ENCODE measurements at places on chromosomes 6 and 20.

GRCh38 chr20:23601715-23602114 is 4.0 kb downstream of the CST9 start:
- no peak for DNase-seq

DNA sequence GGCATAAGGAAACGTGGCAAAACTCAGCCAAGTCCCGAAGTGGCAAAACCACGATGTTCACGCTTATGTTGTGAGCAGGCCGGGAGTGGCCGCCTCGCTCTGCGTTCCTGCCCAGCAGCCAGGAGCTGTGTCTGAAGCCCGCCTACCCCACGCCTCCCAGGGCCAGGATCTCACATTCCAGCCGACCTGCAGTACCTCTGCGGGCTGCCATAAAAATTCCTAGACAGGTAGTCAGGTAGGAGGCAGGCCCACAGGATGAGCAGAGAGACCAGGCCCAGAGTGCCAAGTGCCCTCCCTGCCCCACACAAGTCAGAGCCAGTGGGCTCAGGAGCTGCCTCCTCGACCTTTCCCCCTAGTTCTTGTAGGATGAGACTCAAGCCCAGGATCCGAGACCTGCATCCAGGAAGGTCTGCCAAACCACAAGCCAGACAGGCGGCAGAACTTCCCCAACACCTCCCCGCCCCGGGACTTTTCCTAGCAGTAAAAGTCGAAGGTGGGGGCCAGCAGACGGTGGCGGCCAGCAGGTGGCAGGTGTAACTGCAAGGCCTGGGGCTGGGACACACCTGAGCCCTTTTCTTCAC is 16.7 kb downstream of the PMEPA1 start:
- no peak for DNase-seq

DNA sequence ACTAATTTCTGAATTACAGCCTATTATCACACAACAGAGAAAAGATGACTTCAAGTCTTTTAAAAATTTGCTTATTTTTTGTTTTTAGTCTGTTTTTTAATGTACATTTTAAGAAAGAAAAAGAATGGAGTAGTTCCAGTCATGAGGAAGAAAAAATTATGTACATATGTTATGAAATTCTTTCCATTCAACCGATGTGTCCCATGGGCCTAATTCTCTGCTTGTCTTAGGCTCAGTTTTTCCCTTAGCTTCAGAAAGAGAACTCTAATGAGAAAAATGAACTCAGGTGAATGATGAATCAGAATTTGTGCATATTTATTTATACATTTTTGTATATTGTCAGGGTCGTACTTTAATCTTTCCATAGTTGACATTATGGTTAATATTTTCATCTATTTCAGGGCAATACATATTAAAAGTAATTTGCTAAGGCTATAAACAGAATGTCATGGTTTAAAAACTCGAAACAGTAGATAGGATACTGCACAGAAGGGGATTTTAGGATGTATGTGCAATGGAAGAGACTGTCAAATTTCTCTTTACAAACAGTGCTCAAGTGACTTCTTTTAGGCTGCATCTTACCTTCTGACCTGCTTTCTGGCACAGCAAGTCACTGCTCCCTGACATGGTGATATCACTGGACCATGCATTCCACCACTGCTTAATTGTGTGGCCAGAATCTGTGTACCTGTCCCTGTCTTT is 153.1 kb downstream of the EPHA7 start:
- DNase-seq = no peak

DNA sequence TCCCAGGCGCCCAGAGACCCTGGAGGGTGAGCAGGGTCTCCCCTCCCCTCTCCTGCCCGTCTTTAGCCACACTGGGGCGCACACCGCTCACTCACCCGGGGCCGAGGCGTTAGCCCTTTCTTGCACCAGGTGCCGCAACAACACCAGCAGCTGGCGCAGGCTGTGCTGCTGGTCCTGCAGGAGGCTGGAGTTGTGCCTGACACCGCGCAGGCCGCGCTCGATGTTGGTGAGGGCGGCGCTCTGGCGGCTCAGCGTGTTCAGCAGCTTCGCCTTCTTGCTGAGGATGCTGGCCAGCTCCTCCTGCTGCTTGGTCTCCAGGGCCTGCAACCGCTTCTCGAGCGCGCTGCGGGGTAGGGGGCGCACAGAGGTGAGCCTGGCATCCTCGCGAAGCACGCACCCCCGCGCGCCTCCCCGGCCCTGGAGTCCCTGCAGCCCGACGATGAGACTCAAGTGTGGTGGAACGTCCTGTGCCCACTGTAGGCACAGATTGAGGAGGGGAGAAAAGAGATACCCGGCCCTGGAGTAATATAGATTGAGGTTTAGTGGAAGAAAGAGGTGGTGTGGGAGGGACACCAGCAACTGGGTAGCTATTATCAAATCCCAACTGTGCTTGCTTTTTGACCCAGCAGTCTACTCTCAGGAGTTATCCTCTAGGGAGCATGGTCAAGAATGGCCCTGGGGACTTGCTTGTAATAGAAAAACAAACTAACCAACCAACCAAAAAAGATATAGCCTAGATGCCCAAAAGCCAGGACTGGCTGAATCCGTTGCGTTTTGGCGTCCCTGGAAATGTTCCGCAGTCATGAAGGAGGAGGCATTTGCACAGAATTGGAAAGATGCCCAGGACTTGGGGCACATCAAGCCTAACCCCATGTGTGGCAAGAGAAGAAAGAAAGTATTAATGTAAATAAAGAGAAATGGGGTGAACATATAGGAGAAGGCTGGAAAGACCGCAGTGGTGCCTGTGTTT is 30.9 kb downstream of the ANGPT4 start:
- DNase-seq = no peak

DNA sequence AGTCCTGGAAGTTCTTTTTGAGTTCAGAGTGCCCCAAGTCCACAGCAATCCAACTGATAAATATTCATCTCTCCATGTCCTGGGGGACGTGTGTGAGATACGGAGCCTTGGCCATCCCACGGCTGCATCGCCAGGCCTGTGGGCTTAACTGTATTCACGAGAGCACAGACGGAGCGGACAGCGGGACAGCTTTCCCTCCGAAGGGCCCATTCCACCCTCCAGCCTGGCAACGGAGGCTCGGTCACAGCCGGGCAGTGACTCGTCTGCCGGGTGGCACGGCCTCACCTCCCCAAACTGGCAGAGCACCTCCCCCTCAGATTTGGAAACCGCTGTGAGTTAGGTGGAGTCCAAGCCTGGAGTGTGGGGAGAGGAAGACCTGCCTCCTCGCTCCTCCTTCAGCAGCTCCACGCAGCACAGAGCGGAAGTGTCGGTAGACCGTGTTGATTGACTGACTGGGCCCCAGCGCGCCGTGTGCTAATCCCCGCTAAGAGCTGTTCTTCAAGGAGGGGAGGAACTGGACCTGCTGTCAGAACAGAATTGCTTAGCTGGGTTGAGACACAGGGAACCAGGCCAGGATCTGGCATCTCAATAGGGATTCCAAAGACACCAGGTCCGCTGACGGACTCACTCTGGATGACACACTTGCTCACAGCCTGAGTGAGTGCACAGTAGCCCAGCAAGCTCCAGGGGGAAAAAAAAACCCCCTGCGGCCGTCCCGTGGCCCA is 10.9 kb downstream of the FOXF2 start:
- no peak for DNase-seq

DNA sequence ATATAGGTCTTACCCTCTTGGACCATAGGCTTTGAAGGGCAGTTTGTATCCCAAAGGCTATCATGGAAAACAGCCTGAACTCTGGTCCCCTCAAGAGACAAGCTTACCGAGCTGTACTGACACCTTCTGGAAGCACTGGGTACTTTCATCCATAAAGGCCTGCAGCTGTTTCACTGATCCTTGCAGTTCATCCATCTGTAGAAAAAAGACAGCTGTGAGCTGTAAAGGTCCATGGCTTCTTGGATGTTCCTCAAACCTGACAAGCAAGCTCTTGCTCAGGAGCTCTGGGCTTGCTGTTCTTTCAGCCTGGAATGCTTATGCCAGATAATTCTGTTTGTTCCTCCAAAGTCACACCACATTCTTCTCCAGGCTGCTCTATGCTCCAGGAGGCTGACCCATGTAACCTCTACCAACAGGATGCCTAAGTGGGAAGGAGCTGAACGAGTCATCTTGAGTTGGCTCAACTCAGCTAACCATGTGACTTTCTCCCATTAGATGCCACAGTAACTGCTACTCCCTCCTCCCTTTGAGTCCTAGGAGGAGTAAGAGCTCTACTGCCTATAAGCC is 8.8 kb upstream of the NDRG3 start:
- no peak for DNase-seq

- no peak for DNase-seq
Observed at GRCh38 chr6:108748959-108749358, 99.3 kb upstream of the ARMC2 start.

DNA sequence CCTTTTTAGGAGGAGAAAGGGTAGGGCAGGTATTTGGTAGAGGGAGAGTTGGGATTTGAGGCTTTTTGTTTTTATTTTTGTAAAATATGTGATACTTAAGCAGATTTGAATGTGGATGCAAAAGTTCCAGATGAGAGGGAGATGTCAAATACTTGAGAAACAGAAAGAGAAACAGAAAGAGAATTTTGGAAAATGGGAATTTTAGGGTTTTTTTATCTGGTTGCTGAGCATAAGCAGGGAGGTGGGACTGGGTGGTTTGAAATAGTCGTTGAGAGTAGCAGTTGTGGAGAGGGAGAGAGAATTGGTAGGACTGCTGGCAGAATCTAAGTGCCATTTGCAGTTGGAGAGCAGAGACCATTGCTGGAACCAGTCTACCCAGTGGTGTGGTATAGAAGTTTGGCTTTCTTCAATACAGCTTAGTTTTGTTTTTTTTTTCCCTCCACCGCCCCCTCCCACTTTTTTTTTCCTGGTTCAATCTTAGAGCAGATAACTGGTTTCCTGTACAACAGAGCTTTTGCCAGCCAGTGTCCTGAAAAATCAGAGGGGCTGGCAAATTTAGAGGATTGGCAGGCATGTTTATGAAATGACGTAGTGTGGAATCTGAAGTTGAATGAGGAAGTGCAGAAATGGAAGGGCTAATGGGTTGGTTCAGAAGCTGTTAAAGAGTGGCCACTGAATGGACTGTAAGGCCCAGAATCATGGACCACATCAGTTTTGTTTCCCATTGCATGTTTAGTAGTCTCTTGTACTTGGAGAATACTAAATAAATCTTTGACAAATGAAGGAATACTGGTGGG is 68.7 kb downstream of the ATRN start:
- DNase-seq = no peak

GRCh38 chr6:14443629-14444268 is 326.2 kb downstream of the CD83 start:
- no peak for DNase-seq

Measured in GM12864 (cell line).